Activated CD4-positive, alpha-beta T cell treated with anti-CD3 and anti-CD28 coated beads for 36 hours (primary cell): ENCODE measurements at places on chromosomes 12 and 14. TPM values are rescaled to one million over a fixed set of nuclear protein-coding genes. Genes with fewer than 3 reads are reported as not detected.
A peak's percentile ranks its signal among the peaks of the same experiment; 100 is the strongest.

The LRRC9 gene
- total RNA-seq, result not detected

DNA sequence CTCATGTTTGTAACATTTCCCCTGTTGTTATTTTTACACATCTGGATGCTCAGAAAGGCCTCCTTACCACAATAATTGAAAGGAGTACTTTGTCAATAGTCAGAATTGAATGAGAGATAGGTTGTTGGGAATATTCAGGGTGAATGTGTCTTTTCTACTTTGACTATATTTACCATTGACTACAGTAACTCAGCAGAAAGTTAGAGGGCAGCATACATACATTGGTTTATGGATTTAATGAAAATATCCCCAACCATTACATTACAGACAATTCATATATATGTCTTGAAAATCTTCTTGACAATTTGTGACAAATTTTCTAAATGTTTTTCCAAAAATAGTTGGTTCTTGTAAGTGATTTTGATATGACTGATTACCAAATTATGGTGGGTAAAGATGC is 97.7 kb downstream of the NTS start:
- no peaks in the 10 kb centered on the region for H3K27me3 ChIP-seq
- no peak for DNase-seq
- no peaks in the 10 kb centered on the region for H3K4me1 ChIP-seq
- no peak overlapping the region for H3K27ac ChIP-seq
- no peak overlapping the region for H3K4me3 ChIP-seq

The JDP2 gene
- total RNA-seq, result 2.4 TPM

DNA sequence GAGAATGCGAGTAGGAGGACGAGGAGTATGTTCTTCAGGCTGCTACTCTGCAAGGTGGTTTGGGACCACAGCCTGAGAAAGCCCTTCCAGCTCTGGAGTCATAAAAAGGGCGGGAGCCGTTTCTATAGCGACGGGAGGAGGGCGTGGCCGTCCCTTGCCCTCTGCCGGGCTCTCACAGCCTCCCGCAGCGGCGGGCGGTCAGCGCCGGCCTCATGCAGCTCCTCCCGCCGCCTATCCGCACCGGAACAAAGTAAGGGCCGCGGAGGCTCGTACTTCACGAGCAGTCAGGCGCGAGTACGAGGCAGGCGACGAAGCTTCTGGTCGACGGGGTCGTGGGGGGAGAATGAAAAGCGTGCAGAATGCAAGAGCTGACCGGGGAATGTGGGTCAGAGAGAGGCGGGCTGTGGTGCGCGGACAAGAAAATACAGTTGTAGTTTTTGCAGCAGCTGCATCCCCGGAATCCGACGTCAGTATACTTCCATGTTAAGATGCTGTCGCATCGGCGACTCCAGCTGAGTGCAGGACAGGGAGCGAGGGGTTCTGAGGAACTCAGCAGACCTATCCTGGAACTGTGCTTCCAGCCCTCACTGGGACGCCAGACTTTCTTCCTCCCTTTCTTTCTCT is at the start of gene DYRK4:
TSS of gene DYRK4 (plus strand) at position 175 of the 624 bp plus-strand sequence. CDS start at position 213, 38 bp downstream.
- peaks cover 8% of the 10 kb centered on the region for H3K36me3 ChIP-seq
- H3K4me3 ChIP-seq, result no peak within 1 kb of the TSS
- peaks cover 21% of the 10 kb centered on the region for H3K27me3 ChIP-seq
- peak; percentile 25 for DNase-seq

- H3K4me3 ChIP-seq, result no peak overlapping the region
- no peak overlapping the region for H3K27ac ChIP-seq
- no peaks in the 10 kb centered on the region for H3K27me3 ChIP-seq
- no peaks in the 10 kb centered on the region for H3K36me3 ChIP-seq
- DNase-seq, result no peak
Observed at GRCh38 chr12:86659985-86660384, 403.8 kb upstream of the MGAT4C start.

DNA sequence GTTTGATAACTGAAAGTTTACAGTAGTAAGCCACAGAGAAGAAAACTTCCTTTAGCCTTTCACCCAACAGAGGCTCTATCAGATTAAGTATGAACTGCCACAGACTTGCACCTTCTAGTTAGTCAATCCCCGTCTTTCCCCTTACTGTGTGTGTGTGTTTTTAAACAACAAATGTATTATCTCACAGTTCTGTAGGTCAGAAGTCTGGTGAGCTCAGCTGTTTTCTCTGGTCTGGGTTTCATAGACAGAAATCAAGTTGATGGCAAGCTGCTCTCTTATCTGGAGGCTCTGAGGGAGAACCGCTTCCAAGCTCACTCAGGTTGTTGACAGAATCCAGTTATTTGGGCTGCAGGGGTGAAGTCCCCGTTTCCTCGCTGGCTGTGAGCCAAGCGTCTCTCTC is 320.5 kb downstream of the PRKD1 start:
- no peaks in the 10 kb centered on the region for H3K36me3 ChIP-seq
- no peaks in the 10 kb centered on the region for H3K4me1 ChIP-seq
- no peaks in the 10 kb centered on the region for H3K27me3 ChIP-seq

DNA sequence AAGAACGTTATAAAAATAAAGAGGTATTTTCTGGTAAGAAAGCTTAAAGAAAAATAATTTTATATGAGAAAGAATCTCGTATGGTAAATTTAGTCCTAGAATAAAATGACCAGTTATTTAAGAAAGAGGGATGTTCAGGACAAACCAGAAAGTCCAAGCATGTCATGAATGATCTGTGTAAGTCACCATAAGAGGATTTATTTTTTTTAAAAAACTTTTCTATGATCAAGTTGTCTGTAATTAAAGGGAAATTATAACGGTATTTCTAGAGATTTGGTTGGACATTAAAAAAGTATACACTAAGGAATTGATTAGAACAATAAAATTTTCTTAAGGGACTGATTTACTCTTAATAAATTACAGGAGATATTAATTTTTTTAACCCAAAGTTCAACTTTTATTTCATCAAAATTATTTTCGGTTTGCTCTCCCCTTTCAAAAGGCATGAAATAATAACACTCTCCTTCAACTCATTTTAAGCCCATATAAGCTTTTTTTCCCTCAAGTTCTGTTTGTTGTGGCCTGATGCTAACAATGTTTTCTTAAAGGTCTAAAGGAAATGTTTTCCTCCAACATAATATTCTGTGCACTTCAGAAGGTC is 49.9 kb upstream of the CPSF6 start:
- no peaks in the 10 kb centered on the region for H3K4me1 ChIP-seq
- H3K27ac ChIP-seq, result no peak overlapping the region
- DNase-seq, result no peak
- H3K36me3 ChIP-seq, result peaks cover 6% of the 10 kb centered on the region
- H3K4me3 ChIP-seq, result no peak overlapping the region
- no peaks in the 10 kb centered on the region for H3K27me3 ChIP-seq

- no peak overlapping the region for H3K4me3 ChIP-seq
- H3K36me3 ChIP-seq, result peaks cover 8% of the 10 kb centered on the region
- H3K4me1 ChIP-seq, result peaks cover 3% of the 10 kb centered on the region
- H3K27me3 ChIP-seq, result no peaks in the 10 kb centered on the region
- no peak for DNase-seq
Observed at GRCh38 chr12:109858764-109859163, 21.6 kb downstream of the GLTP start.

GRCh38 chr12:51864833-51865670 is 16.5 kb upstream of the FIGNL2 start:
- no peaks in the 10 kb centered on the region for H3K36me3 ChIP-seq
- no peak overlapping the region for H3K4me3 ChIP-seq
- H3K27me3 ChIP-seq, result peaks cover 49% of the 10 kb centered on the region
- DNase-seq, result no peak

The ADAMTS20 gene
- total RNA-seq, result not detected

The APOLD1 gene
- 7.0 TPM for total RNA-seq

DNA sequence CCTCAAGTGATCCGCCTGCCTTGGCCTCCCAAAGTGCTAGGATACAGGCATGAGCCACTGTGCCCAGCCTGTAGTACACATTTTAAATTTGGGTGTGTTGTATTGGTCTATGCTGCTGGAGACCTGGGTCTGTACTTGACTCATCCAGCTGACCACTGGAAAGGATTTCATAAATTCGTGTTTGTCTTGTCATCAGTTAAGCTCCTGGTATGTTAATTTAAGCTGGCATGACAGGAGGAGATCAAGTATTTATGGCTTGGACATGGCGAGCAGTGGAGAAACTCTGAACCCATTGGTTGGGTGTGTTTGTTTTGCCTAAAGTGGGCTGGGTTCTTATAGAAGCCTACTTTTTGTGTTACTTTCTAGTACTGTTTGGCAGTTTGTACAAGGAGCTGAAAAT is 24.2 kb downstream of the YY1 start:
- DNase-seq, result no peak
- no peak overlapping the region for H3K4me3 ChIP-seq
- H3K27ac ChIP-seq, result peak overlapping the region; percentile 72
- peaks cover 82% of the 10 kb centered on the region for H3K4me1 ChIP-seq

DNA sequence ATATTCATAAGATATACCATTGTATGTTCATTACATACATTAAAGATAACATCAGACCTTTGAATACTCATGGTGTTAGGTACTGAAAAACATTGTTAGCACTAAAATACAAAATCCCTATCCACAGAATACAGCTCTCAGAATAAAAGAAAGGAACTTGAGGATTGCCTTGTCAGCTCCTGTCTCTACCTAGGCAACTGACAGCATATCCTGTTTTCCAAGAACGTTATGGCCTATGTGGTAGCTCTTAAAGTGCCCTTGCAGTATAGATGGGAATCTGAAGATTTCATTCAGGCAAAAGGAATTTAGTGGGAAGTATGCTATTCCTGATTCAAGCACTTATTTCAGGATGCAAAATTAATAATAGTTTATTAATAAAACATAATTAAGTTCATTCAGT is 1.8 kb upstream of the PPP1R12A start:
- no peak overlapping the region for H3K27ac ChIP-seq
- H3K36me3 ChIP-seq, result peaks cover 5% of the 10 kb centered on the region
- H3K4me3 ChIP-seq, result no peak overlapping the region

GRCh38 chr12:76242813-76243550 is 105.2 kb downstream of the BBS10 start:
- no peaks in the 10 kb centered on the region for H3K4me1 ChIP-seq
- H3K27ac ChIP-seq, result no peak overlapping the region
- H3K4me3 ChIP-seq, result no peak overlapping the region
- DNase-seq, result no peak

DNA sequence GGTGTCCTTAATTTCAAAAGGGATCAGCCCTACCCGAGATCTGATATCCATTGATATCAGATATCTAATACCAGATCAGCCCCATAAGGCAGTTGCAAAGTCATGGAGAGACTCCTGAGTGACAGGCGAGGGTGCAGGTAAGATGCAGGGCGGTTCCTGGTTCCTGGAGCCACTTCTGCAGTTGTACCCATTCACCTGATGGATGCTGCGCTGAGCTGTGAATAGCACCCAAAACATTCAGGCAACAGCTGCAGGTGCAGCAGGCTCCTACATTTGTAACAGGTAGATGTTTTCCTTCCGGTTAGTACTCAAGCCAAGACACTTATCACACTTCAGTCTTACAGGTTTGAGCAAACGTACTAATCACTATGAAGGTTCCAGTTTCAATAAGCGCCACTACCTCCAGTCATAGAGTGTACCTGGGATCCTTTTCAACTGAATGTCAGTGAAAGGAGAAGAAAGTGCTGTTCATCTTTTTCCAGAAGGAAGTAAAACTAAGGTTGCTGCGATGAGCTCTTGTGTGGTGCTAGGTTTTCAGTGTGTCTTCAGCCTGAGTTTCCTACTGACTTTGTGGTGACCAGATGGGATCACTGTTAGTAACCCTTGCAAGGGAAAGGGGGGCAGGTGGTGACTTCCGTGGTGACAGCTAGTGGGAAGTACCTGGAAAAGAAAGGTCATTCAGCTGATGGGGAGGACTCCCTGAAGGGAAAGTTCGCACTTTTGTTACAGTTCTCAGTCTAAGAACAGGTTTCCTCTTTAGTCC is 1.9 kb downstream of the ATP6V0A2 start:
- peak; percentile 66 for DNase-seq
- peak overlapping the region; percentile 96 for H3K27ac ChIP-seq
- H3K36me3 ChIP-seq, result peaks cover 25% of the 10 kb centered on the region
- H3K4me1 ChIP-seq, result peaks cover 48% of the 10 kb centered on the region
- H3K4me3 ChIP-seq, result peak overlapping the region; percentile 96

- no peak for DNase-seq
- H3K36me3 ChIP-seq, result peaks cover 10% of the 10 kb centered on the region
- H3K27ac ChIP-seq, result peak overlapping the region; percentile 93
- peak overlapping the region; percentile 89 for H3K4me3 ChIP-seq
Observed at GRCh38 chr14:90330203-90331196, 1.2 kb downstream of the NRDE2 start.

- peak overlapping the region; percentile 88 for H3K4me3 ChIP-seq
- no peaks in the 10 kb centered on the region for H3K27me3 ChIP-seq
- H3K4me1 ChIP-seq, result peaks cover 27% of the 10 kb centered on the region
Observed at GRCh38 chr12:121801595-121802484, 2.0 kb upstream of the SETD1B start.

GRCh38 chr14:91316761-91317160 is 72.3 kb upstream of the GPR68 start:
- DNase-seq, result no peak
- H3K27me3 ChIP-seq, result no peaks in the 10 kb centered on the region
- peak overlapping the region; percentile 96 for H3K27ac ChIP-seq
- peaks cover 72% of the 10 kb centered on the region for H3K36me3 ChIP-seq
- peaks cover 76% of the 10 kb centered on the region for H3K4me1 ChIP-seq
- peak overlapping the region; percentile 56 for H3K4me3 ChIP-seq

The CIROP gene
- not detected for total RNA-seq

DNA sequence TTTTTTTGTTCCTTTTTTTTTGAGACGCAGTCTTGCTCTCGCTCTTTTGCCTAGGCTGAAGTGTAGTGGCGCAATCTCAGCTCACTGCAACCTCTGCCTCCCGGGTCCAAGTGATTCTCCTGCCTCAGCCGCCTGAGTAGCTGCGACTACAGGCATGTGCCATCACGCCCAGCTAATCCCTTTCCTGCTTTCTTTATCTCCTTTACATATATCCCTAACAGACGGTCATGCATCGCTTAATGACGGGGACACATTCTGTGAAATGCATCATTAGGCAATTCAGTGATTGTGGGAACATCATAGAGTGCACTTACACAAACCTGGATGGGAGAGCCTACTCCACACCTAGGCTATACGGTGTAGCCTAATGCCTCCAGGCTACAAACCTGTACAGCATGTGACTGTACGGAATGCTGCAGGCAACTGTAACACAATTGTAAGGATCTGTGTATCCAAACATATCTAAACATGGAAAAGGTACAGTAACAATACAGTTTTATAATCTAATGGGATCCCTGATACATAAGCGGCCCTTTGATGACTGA is 32.8 kb downstream of the NOS1 start:
- H3K4me1 ChIP-seq, result no peaks in the 10 kb centered on the region
- H3K36me3 ChIP-seq, result no peaks in the 10 kb centered on the region
- H3K4me3 ChIP-seq, result no peak overlapping the region
- no peak for DNase-seq
